ENCODE measurements at places on chromosomes 11 and 22. TPM values are rescaled to one million over a fixed set of nuclear protein-coding genes. Genes with fewer than 3 reads are reported as not detected.

The JHY gene
- 7.3 TPM for total RNA-seq

DNA sequence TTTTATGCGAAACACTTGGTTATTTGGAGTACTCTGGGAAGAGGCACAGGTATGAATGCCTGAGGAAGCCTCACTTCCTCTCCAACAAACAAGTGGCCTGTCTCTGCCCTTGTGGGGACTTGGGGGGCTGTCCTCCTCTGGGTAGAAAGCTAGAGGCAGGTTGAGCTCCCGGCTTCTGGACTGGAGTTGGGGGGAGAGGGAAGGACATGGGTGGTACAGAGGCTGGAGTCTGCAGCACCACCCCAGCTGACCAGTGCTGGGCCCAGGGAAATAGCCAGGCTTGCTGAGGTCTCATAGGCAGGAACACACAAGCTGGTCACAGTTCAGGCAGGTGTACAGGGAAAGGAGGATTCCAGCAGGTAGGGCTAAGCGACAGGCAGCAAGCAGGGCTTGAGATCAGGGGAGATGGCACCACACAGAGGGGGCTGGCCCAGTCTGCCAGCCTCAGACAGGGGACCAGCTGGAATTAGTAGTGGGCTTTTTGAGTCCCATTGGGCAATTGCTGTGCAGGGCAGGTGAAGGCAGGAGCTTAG lies 135.3 kb upstream of the TEAD1 start:
- no peak for DNase-seq

DNA sequence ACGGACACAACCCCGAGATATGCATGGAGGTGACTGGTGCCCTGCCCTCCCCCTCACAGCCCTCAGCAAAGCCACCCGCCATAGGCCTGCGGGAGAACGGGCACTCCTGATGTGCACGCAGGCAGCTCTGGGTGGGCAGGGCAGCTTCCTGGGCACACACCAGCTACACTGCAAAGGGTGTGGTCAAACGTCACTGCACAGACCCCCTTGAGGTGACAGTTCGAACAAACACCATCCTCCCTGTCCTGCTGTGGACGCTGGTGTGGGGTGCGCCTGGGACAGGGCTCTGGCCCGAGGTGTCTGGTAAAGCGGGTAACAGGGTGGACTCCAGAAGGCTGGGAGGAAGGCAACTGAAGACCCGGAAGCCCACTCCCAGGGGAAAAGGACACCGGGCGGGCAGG lies 21.9 kb upstream of the MOB2 start:
- DNase-seq, result no peak

- no peak for DNase-seq
Measured at GRCh38 chr22:19705181-19705934, 8.9 kb upstream of the SEPTIN5 start.

- no peak for DNase-seq
Measured at GRCh38 chr11:70173018-70173417, 30.1 kb upstream of the FADD start.

GRCh38 chr11:1040428-1041148 lies 4.1 kb upstream of the MUC6 start:
- DNase-seq, result no peak

Data from left lung (tissue), 14 donors.